Chondrocyte (in vitro differentiated cells): ENCODE measurements at places on chromosomes 3 and 15.

- no peak for DNase-seq
Observed at GRCh38 chr3:71050538-71051258, 532.8 kb downstream of the FOXP1 start.

DNA sequence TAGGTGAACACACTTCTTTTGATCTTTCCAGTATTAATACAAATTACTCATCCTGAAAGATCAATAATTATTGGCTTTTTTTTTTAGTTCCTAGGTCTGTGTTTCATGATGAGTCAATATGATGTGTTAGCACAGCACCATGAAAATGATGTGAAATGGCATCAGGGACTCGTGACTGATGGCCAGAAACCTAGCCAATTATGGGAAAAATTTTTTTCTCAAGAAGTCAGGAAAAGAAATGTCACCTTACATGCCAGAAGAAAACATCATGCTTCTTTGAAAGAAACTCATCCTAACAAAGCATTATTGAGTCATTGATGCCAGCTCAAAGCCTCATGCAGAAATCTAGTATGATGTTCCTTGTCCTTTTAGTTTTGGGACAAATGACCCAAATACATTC is 468.3 kb upstream of the CBLB start:
- DNase-seq: no peak

- no peak for DNase-seq
Observed at GRCh38 chr15:43230640-43231115, 9.9 kb upstream of the EPB42 start.

DNA sequence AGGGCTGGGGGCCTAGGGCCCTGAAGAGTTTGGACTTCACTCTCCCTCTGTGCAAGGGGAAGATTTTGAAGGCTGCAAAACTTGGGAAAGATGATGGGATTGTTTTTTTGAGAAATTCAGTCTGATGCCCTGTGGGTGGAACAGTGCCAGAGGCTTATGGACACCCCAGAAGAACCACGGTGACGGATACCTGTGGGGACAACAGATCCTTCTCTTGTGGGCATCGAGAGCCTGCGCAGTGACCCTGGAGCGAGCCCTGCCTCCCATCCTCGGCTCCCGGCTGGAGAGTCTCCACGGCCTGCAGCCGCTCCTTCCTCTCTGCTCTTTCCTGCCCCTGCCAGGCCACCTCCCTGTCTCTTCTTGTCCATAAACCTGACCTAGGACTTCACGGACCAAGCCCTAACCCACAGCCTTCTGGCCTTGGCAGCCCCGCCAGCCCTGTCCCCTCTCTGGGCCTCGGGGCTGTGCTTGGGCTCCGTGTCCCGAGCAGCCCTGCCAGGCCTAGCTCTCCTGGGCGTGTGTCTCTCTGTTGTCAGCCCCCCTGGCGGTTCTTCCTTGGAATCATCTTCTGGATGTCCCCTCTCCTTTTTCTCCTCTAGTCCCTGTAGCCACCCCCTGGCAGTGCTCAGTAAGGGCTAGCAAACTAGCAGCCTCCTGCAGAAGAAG is 98.4 kb downstream of the VGLL4 start:
- peak; percentile 82 for DNase-seq
